ENCODE measurements at places on chromosomes 3 and 15. TPM values are rescaled to one million over a fixed set of nuclear protein-coding genes. Genes with fewer than 3 reads are reported as not detected.
A peak's percentile ranks its signal among the peaks of the same experiment; 100 is the strongest.

GRCh38 chr15:97177151-97177577 is 783.3 kb upstream of the ARRDC4 start:
- DNase-seq = no peak

DNA sequence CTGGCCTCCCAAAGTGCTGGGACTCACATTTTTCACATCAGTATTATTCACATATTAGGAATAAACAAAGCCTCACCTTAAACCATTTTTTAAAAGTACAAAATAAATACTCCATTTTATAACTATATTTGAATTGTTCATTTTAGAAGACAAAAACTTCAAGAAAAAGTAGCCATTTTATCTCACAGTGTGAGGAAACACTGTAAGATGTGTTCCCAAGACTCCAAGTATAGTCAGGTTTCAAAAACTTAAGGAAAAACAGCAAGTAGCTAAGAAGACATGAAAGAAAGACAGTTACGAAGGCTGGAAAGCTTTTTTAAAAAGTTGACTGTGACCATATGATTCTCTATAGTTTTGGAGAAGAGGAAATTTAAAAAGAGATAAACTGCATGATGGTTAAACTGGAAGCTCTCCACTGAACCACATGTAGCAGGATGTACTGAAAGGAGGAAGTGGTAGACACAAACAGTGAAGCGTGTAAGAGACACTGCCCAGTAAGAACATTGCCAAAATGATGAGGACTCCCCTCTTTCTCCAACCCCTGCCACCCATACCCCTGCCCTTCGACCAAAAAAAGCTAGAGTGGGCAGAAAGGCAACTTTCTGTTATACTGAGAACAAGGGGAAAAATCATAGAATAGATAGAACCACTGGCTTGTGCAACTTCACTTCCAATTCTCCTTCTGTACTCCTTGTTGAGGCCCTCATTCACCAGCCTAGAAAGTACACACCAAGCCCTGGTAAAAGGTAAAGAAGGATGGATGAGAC is 6.2 kb upstream of the TMF1 start:
- no peak for DNase-seq

GRCh38 chr3:100018806-100019205 is 95.5 kb downstream of the FILIP1L start:
- DNase-seq = no peak

DNA sequence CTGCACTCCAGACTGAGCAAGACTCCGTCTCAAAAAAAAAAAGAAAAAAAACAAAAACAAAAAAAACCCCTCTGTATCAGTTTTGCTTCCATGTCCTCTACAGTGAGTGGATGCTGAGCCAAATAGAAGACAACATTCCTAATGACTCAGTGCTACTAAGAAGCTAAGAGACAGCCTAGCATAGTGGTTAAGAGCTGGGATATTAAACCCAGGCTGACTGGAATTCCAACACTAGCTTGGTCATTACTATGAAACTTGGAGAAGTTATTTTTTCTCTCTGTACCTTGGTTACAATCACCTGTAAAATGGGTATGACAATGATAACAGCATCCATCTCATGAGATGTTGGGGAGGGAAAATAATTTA is 60.9 kb upstream of the PYGO1 start:
- DNase-seq = no peak

GRCh38 chr3:194955546-194955945 is 269.9 kb downstream of the FAM43A start:
- DNase-seq = no peak

DNA sequence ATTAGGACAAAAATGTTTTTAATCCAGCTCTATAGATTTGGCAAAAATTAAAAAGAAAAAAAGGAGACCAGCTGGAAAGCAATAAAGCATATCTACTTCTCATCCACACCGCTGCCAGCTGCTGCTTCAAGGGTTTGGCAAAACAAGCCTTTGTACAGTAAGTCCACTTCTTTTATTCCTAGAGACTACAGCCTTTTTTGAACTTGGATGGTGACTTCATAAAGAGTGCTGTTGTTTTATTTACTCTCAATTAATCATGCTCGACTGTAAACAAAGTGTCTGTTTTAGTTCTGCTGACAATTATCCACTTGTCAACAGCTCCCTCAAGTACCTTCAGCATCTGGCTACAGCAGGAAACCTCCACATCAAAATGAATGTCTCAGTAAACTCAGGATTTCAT is 12.3 kb upstream of the FOXB1 start:
- DNase-seq = no peak

DNA sequence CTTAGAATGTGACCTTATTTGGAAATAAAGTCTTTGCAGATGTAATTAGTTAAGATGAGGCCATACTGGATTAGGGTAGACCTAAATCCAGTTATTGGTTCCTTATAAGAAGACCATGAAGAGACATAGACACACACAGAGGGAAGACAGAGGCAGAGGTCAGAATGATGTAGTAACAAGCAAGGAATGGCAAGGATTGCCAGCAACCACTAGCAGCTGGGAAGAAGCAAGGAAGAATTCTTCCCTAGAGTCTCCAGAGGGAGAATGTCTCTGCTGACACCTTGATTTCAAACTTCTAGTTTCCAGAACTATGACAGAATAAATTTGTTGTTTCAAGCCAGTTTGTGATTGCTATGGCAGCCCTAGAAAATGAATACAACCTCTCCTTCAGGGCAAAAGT is 116.7 kb downstream of the WDR76 start:
- no peak for DNase-seq

- no peak for DNase-seq
Observed at GRCh38 chr3:171741377-171741776, 68.9 kb downstream of the PLD1 start.

DNA sequence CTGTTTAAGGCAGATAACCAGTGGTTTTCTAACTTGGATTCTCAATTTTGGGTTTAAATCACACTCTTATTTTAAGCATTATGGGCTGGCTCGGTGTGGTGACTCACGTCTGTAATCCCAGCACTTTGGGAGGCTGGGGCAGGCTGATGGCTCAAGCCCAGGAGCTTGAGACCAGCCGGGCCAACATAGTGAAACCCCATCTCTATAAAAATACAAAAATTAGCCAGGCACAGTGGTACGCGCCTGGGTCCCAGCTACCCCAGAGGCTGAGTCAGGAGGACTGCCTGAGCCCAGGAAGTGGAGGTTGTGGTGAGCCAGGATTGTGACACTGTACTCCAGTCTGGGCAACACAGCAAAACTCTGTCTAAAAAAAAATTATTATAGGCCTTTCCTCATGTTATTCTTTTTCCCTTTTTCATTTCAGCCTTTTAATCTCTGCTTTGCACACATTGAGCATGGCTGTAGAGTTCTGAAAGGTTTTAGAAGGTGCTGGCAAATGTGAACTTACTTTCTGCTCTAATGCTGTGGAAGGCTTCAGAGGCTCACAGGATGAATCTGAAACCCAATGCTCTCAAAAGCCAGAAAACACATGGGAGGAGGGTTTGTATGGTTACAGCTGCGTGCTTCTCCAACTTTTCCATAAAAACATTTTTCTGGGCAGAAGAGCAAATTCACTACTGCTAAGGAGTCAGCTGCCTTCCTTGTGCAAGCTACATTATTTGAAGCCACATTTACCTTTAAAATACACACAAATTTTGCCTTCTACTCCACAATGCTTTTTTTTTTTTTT is 32.5 kb downstream of the CHAC1 start:
- DNase-seq = no peak

DNA sequence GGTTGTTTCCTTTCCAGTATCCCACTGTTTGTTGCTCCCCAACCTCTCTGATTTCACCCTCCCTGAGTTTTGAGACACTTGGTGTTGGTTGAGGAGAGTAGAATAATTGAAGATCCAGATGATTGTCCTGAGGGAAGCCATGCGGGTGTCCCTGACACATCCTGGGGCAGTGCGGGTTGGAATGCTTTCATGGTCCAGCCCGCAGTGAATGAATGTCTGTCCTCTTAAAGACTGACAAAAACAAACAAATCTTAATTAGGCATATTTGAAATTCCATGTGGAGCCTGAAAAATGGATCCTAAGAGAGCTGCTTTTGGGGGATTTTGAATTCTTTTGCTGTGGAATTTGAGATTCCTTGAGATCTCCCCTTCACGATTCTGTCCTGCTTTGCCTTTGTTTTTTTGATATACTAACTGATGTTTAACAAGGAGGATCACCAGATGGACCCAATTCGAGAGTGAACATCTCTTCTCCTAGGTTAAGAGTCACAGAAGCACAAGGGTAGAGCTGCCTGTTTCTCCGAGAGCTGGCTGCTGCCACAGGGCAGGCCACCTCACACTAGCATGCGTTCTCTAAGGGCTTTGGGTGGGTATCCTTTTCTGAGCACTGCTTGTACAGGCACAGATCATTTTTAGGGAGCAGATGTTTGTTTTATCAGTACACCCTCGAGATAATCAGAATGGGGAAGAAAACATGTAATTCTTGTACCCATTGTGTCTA is 47.4 kb downstream of the GPR171 start:
- DNase-seq = no peak

DNA sequence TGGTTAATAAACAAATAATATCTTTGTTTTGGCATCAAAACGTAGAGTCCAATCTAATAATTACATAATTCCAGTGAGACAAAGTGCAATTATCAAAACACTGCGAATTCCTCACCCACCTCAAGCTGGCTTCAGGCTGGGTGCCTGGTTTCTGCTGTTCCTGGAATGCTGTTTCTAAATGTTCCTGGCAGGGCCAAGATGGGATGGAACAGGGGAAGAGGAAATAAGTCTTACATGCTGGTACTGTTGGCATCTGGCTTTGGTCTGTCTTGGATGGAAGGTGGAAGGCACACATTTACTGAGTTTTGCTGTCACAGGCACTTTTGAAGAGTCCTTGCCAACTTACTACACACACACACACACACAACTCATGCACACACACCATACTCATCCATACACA is 101.9 kb upstream of the SLCO3A1 start:
- no peak for DNase-seq

DNA sequence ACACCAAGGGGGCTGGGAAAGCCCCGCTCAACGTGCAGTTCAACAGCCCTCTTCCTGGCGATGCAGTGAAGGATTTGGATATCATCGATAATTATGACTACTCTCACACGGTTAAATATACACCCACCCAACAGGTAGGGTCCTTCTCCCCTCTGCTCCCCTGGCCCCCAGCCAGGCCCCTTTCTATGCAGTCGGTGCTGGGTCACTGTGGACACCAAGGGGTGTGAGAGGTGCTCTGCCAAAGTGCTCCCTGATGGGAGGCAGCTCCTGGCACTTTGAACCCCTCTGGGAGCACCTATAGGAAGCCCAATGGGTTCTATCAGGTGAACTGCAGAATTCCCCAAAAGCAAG is 98.6 kb downstream of the DNASE1L3 start:
- no peak for DNase-seq

GRCh38 chr3:3666664-3667063 is 132.6 kb upstream of the LRRN1 start:
- DNase-seq = no peak

- DNase-seq = peak; percentile 59
Observed at GRCh38 chr3:36700537-36701248, 63.7 kb downstream of the DCLK3 start.

DNA sequence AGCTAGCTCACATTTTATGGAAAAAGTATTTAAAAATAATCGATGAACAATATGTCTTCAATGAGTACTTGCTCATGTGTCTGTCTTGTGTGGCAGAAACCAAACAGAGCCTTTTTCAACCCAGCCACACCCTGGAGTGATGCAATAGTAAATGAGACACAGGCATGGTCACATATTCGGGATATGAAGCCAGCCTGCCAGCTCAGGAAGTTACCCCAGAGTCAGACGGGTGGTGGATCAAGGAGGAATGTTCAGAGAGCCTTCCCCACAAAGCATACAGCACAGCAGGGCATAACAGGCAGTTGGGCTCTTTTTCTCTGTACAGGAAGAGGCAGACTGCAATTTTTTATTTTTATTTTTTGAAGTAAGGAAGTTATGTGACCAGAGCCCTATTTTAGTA is 27.3 kb downstream of the LARP6 start:
- DNase-seq = peak; percentile 49

DNA sequence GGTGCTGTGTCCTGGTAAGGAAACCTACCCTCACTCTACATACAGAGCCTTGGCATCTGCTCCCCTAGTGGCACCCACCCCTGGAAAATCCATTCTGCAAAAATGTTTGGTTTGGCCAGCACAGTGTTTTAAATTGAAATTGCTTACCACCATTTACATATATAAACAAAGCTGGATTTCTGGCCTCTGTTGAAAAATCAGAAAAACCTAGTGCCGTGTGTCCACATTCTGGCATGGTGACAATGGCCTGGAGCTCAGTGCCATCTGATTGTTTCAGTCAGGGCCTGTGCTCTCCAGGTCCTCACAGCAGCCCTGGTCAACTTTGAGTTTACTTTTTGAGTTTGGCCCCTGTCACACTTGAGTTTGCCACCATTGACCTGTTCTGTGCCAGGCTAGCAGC is 2.9 kb upstream of the IL17RC start:
- no peak for DNase-seq

GRCh38 chr3:31680072-31680870 is 147.5 kb downstream of the STT3B start:
- peak; percentile 32 for DNase-seq

DNA sequence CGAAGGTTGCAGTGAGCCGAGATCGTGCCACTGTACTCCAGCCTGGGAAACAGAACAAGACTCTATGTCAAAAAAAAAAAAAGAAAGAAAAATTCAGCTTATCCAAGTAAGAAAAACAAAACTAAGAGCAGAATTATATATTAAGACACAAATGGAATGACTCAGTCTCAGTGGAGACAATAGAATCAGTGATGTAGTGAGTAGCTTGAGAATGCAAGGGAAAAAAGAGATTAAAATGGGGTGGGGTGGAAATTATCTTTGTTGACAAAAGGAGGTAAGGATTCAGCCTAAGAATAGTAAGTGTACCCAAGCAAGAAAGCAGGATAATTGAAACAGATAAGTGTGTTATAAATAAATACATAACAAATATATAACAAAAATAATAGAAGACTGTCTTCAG is 70.7 kb downstream of the BLM start:
- no peak for DNase-seq

DNA sequence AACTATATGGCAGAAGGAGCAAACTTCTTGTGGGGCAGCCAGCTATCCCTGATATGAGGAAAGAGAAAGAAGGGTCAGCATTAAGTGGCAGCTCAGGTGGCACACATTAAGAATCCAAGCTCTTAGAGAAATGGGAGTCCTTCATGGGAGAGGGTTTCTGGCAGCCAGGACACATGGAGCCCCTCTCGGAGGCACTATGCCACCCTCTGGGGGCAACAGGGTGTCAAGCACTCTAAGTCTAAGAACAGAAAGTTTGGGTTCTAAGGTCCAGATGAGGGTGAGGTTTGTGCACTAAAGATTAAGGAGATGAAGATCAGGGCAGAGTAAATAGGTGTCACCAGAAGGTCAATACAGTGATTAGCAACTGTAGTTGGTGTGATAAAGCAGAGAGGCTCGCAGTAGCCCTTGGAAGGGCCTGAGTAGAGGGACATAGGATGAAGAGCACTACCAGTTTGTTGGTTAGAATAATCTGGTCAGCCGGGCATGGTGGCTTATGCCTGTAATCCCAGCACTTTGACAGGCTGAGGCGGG is 89.3 kb downstream of the ST6GAL1 start:
- no peak for DNase-seq

- no peak for DNase-seq
Observed at GRCh38 chr3:31559872-31560534, 27.3 kb downstream of the STT3B start.

The A4GNT gene
- total RNA-seq = not detected

The MYO5C gene
- total RNA-seq = 56.3 TPM

The CORO2B gene
- total RNA-seq = 5.4 TPM

The GOLGA6L10 gene
- 4.3 TPM for total RNA-seq

The GCNT3 gene
- total RNA-seq = 1.8 TPM

The C3orf70 gene
- 19.0 TPM for total RNA-seq

The LMAN1L gene
- not detected for total RNA-seq

The ATRIP gene
- 9.6 TPM for total RNA-seq

The CRABP1 gene
- total RNA-seq = not detected

The TM6SF1 gene
- total RNA-seq = 8.7 TPM

The GATM gene
- total RNA-seq = 47.6 TPM

The KBTBD13 gene
- 0.18 TPM for total RNA-seq
